Neural progenitor cell (in vitro differentiated cells): ENCODE measurements at places on chromosomes 7 and 10.

DNA sequence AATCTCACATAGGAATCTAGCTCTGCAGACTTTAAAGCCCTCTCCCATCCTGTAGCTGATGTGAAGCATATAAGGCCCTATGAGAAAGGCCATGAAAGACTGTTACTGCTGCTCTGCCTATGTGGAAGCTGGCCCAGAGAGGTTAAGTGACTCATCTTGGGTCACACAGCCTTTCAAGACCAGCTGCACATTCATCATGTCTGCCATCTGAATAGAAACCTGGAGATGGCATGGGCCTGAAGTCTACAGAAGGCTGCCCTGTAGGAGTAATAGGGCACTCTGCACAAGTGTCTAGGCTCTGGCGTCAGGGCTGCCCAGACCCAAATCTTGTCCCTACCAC, 59.4 kb upstream of the COL13A1 start:
- no peak for DNase-seq
- no peak overlapping the region for H3K4me3 ChIP-seq
- no peaks in the 10 kb centered on the region for H3K36me3 ChIP-seq
- H3K27me3 ChIP-seq = no peaks in the 10 kb centered on the region

DNA sequence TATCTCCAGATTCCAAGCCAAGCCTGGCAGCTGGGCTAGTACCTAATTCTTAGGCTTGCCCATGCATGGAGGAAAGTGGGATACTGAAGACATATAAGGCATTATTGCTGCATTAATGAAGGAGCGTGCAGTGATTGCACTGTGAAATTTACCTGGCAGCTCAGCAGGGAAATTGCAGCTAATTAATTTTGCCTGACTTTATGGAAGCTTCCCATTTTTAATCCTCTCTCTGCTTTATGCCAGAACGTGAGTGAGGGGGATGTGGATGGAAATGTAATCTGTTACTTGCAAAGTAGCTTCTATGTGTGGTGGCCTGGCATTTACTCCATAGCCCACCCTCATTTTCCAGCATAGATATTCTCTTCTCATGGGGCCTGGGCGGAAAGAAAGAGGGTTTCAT, 134.9 kb downstream of the SH2D4B start:
- no peaks in the 10 kb centered on the region for H3K4me1 ChIP-seq
- no peaks in the 10 kb centered on the region for H3K27me3 ChIP-seq
- no peaks in the 10 kb centered on the region for H3K36me3 ChIP-seq
- H3K4me3 ChIP-seq = no peak overlapping the region
- DNase-seq = no peak
- no peak overlapping the region for H3K27ac ChIP-seq

DNA sequence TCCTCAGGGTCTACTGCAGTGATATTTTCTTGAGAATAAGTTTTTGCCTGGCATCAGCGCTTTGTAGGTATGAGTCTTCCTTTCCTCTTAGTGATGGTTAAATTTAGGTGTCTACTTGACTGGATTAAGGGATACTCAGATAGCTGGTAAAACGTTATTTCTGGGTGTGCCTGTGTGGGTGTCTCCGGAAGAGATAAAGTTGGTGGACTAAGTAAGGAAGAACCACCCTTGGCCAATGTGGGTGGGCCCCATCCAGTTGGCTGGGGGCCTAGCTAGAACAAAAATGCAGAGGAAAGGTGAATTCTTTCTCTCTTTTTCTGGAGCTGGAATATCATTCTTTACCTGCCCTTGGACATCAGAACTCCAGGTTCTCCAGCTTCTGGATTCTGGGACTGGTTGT, 138.8 kb downstream of the ADCYAP1R1 start:
- H3K36me3 ChIP-seq = no peaks in the 10 kb centered on the region
- no peak overlapping the region for H3K27ac ChIP-seq
- no peak for DNase-seq
- H3K4me1 ChIP-seq = no peaks in the 10 kb centered on the region
- no peak overlapping the region for H3K4me3 ChIP-seq

DNA sequence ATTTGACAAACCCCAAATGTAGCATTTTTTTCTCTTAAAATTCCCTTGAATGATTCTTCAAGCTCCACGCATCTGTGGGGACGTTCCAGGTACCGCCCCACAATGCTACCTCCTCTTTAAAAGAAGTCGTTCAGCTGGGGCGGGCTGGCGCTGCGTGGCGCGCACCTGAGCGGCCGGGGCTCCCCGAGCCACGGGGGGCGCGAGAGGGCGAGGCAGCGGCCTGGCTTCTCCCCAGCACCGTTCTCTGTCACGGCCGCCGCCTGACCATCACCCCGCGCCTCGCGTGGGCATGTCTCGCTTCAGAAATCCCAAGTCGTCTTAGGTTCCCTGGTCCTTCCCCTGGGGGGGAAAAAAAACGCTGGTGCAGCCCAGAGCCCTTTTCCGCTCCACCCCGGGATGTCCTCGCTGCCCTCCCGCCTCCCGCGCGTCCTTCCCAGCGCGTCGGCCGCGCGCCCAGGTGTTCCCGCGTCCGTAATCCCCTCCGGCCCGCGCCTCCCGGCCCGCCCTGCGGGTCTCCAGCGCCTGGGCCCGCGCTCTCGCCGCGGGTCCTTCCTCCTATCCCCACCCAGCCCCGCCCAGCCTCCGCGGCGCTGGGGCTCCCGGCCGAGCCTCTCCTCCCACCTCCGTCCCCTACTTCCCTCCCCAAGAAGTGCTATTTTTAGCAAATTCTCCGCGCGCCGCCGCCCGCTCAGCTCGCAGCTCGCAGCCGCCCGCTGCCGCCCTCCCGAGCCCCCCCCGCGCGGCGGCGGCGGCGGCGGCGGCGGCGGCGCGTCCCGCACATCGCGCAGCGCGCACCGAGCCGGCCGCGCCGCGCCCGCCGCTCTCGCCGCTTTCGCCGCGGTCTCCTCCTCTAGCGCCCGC, 58.7 kb upstream of the PRPS1L1 start:
- H3K4me1 ChIP-seq = no peaks in the 10 kb centered on the region
- peaks cover 54% of the 10 kb centered on the region for H3K27me3 ChIP-seq
- H3K4me3 ChIP-seq = peak overlapping the region; percentile 69
- no peak overlapping the region for H3K27ac ChIP-seq
- DNase-seq = peak; percentile 80

GRCh38 chr10:54402576-54402975, 398.5 kb downstream of the PCDH15 start:
- no peak overlapping the region for H3K4me3 ChIP-seq
- H3K4me1 ChIP-seq = no peaks in the 10 kb centered on the region

DNA sequence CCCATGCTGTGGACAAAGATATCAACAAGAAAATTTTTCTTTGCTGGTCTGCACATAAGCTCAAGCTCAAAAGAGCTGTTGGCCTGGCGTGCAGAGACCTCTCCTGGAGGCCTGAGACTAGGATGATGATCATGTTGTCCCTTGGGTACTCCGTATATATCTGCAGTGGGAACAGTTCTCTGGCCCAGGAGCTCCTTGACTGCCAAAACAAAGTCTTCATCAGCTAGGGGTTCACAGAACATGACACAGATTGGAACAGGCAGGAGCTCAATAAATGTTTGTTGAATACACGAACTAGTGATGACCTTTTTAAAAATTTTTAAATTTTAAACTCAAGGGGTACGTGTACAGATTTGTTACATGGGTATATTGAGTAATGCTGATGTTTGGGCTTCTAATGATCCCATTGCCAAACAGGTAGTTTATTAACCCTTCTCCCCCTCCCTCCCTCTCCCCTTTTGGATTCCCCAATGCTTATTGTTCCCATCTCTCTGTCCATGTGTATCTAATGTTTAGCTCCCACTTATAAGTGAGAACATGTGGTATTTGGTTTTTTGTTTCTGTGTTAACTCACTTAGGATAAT, 49.1 kb downstream of the ZNF783 start:
- no peak overlapping the region for H3K27ac ChIP-seq
- H3K4me3 ChIP-seq = no peak overlapping the region
- DNase-seq = no peak
- no peaks in the 10 kb centered on the region for H3K36me3 ChIP-seq
- no peaks in the 10 kb centered on the region for H3K27me3 ChIP-seq
- no peaks in the 10 kb centered on the region for H3K4me1 ChIP-seq

GRCh38 chr7:133398506-133398905, 145.6 kb downstream of the EXOC4 start:
- H3K36me3 ChIP-seq = no peaks in the 10 kb centered on the region
- DNase-seq = no peak
- no peak overlapping the region for H3K27ac ChIP-seq
- H3K27me3 ChIP-seq = no peaks in the 10 kb centered on the region

GRCh38 chr10:11881477-11882417, 58.6 kb downstream of the PROSER2 start:
- H3K27me3 ChIP-seq = no peaks in the 10 kb centered on the region
- no peak overlapping the region for H3K27ac ChIP-seq
- no peaks in the 10 kb centered on the region for H3K4me1 ChIP-seq
- no peaks in the 10 kb centered on the region for H3K36me3 ChIP-seq
- peak; percentile 34 for DNase-seq

DNA sequence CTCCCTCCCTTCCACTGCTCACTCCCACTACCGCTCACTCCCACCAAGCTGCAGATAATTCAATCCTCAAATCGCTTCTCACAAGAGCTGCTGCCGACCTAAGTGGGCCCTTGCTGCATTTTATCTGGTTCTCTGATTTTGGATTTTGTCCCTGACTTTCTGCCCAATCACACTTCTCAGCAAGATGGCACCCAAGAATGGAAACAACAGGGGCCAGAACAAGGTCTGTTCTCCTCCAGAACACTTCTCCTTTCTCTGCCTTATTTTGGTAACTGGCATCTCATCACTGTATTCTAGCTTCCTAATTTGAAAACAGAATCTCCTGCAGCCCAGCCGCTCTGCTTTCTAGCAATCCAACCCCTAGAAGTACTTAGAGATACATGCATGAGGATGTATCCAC, 172.8 kb downstream of the GRID1 start:
- H3K36me3 ChIP-seq = no peaks in the 10 kb centered on the region
- H3K4me1 ChIP-seq = no peaks in the 10 kb centered on the region
- no peak for DNase-seq
- H3K4me3 ChIP-seq = no peak overlapping the region
- H3K27me3 ChIP-seq = no peaks in the 10 kb centered on the region

DNA sequence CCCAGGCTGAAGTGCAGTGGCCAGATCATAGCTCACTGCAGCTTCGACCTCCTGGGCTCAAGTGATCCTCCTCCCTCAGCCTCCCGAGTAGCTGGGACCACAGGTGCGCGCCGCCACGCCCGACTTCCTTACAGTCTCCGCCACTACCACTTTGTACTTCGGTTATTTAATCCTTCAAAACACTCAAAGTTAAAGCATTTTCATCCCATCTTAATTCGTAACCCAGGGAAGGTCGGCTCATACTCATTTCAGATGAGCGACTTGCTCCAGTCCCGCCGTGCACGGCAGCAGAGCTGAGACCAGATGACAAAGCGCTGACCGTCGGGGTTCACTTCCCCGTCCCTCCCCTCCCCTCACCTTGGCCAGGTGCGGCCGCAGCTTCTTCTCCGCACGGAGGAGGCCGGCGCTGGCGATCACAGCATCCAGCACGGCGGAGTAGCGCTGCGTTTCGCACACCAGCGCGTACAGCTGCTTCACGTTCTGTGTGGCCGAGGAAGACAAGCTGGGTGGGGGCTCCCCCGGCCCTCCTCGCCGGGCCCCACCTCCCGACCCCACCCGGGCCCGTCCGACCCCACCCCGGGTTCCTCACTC, 457 bp downstream of the NSUN5 start:
- H3K27me3 ChIP-seq = no peaks in the 10 kb centered on the region
- DNase-seq = peak; percentile 38
- H3K36me3 ChIP-seq = no peaks in the 10 kb centered on the region
- H3K4me1 ChIP-seq = peaks cover 6% of the 10 kb centered on the region

GRCh38 chr7:122273117-122273516, 31.4 kb downstream of the FEZF1 start:
- DNase-seq = no peak
- no peaks in the 10 kb centered on the region for H3K36me3 ChIP-seq
- no peaks in the 10 kb centered on the region for H3K27me3 ChIP-seq
- no peaks in the 10 kb centered on the region for H3K4me1 ChIP-seq

GRCh38 chr10:94013331-94013760, 19.6 kb downstream of the PLCE1 start:
- H3K27me3 ChIP-seq = no peaks in the 10 kb centered on the region
- no peaks in the 10 kb centered on the region for H3K4me1 ChIP-seq
- no peak overlapping the region for H3K27ac ChIP-seq
- no peaks in the 10 kb centered on the region for H3K36me3 ChIP-seq
- H3K4me3 ChIP-seq = no peak overlapping the region

GRCh38 chr7:34457329-34457728, 200.7 kb upstream of the NPSR1 start:
- peaks cover 10% of the 10 kb centered on the region for H3K4me1 ChIP-seq
- no peak overlapping the region for H3K27ac ChIP-seq
- H3K27me3 ChIP-seq = no peaks in the 10 kb centered on the region
- DNase-seq = no peak

- no peak overlapping the region for H3K4me3 ChIP-seq
- H3K36me3 ChIP-seq = no peaks in the 10 kb centered on the region
- DNase-seq = no peak
- H3K4me1 ChIP-seq = no peaks in the 10 kb centered on the region
- no peaks in the 10 kb centered on the region for H3K27me3 ChIP-seq
Observed at GRCh38 chr7:65475040-65475726, 101.5 kb downstream of the ZNF92 start.

DNA sequence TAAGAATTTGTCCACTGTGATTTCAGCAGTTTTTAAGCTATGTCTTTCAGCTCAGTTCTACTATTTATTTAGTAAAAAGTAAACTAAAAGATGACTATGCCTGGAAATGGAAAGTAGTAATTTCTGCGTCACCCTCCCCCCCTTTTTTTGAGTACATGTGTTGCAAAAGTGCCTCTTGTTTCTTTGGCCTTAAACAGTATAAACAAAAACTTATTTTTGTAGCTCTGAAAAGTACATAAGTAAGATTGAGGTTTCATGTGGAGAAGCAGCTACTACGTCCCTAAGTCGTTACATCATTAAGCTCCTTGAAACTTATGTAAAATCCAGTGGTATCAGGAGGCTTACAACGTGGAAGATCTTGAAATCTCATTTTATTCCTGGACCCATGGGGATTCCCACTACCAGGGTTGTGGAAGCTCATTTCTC, 46.3 kb upstream of the HBP1 start:
- no peaks in the 10 kb centered on the region for H3K27me3 ChIP-seq
- H3K27ac ChIP-seq = no peak overlapping the region
- no peaks in the 10 kb centered on the region for H3K36me3 ChIP-seq

- peaks cover 88% of the 10 kb centered on the region for H3K27me3 ChIP-seq
- no peak for DNase-seq
- H3K27ac ChIP-seq = no peak overlapping the region
- no peak overlapping the region for H3K4me3 ChIP-seq
- peaks cover 11% of the 10 kb centered on the region for H3K4me1 ChIP-seq
- H3K36me3 ChIP-seq = no peaks in the 10 kb centered on the region
Observed at GRCh38 chr10:59172567-59172966, 3.9 kb upstream of the PHYHIPL start.

DNA sequence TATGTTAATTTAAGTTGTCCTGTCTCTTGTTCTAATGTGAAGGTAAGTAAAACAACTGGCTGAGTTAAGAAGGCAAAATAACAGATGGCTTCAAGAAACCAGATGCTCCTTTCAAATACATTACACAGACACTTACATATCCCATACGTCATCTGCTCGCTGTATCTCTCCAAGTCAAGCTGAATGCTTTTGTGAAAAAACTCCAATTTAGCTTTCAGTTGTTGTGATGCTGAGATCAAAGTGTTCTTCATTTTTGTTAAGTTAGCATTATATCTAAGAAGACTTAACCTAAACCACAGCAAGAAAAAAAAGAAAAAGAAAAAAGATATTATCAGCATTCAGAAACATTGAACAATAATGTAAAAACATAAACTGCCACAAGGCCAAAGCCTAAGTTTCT, 18.5 kb upstream of the ERLIN1 start:
- no peak overlapping the region for H3K27ac ChIP-seq
- H3K4me1 ChIP-seq = no peaks in the 10 kb centered on the region
